Heart right ventricle (tissue), 16 donors: ENCODE measurements at places on chromosomes 16 and 17.
A peak's percentile ranks its signal among the peaks of the same experiment; 100 is the strongest.

GRCh38 chr17:79705674-79706073 lies 25.1 kb upstream of the ENPP7 start:
- no peak for DNase-seq

GRCh38 chr17:58043221-58044181 lies 36.5 kb upstream of the SRSF1 start:
- DNase-seq: no peak

DNA sequence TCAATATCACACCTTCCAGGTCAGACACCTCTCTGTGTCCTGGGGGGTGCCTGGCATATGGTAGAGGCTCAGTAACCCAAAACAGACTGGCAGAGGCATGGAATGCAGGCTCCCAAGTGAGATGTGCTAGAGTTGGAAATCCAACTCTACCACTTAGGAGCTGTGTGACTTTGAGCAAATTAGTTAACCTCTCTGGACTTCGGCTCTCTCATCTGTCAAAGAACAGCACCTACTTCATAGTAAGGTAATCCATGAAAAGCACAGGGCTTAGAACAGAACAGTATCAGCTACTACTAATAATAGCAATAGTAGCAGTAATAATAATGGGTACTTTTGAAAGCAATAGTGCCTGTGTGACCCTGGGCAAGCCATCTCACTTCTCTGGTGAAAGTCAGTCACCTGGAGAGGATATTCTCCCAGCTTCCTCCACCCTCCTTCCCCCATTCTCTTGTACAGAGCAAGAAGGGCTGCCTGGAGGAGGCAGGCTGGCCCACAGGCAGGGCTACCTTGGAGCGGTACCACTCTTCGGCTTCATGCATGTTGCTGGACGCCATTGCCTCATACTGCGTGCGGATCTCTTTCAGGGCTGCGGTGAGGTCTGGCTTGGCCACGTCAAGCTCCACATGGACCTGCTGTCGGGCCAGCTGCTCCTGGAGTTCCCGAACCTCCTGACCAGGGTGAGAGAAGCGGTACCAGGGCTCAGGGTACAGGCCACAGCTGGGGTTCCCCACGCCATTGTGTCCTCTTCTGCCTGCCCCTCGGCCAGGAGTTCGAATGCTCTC lies 2.3 kb downstream of the GFAP start:
- DNase-seq: no peak

DNA sequence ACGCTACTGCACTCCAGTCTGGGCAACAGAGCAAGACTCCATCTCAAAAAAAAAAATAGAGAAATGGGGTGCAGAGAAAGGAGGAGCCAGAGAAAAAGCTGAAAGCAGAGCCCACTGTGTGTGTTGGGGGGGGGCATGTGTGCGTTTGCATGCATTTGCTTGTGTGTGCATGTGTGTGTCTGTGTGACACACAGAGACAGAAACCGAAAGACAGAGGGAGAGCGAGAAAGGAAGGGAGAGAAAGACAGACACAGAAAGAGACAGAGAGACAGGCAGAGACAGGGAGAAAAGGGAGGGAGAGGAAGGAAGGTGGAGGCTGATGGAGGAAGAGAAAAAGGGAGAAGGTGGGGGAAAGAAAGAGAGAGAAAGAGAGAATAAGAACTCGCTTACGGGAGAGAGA lies 9.8 kb upstream of the CIITA start:
- no peak for DNase-seq

DNA sequence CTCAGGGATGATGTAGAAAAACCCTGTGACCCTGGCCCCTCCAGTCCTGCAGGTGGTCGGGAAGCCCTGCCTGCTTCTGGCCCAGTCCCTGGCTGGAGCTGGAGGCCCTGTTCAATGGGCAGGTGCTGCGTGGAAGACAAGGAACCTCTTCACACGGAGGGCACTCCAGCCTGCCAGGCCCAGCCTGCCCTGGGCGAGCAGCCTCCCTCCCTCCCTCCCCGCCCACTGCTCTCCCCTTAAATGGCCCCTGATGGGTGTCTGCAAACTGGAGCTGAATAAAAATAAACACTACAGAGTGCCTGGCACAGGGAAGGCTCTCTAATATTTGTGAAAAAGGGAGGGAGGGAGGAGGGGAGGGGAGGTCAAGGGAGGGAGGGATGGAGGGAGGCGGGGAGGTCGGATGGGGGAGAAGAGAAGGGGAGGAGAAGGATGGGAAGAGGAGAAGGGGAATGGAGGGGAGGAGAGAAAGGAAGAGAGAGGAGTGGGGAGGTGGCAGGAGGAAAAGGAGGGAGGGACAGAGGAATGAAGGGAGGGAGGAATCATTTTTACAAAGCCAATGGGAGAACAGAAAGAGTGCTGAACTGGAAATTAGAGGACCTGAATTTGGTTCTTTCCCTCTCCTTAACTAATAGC lies 222.8 kb upstream of the TNRC6C start:
- DNase-seq: peak; percentile 71

GRCh38 chr16:10428433-10429168 lies 42.7 kb downstream of the ATF7IP2 start:
- no peak for DNase-seq

- DNase-seq: peak; percentile 18
Observed at GRCh38 chr17:76353004-76353598, 615 bp downstream of the PRPSAP1 start.

DNA sequence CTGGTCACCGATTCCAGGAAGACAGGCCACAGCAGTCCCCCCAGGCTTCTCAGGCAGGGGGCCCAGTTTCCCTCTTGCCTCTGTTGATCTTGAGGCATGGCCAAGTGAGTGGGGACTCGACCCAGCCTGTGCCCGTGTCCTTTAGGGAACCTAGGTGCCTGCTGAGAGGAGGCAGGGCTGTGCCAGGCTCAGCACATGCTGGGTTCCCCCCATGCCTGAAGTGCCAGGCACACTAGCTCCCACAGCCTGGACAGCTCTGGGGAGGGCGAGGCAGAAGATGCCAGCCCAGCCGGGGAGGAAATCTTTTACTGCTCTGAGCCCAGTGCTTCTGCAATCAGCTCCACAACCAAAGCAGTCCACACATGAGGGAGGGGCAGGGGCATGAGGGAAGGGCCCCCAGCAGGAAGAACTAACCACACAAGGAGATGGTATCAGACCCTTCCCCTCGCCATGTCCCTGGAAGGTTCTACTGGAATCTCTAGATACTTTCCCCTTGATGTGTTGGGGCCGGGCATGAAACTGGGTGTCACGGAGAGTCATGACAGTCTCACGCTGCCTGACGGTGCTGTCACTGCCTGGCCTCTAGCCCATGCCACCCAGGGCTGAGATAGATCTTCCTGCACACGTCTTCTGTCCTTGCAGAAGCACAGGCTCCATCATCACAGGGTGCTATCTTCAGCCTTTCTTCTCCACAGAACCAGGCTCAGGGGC lies 25.5 kb downstream of the MYO18A start:
- no peak for DNase-seq

DNA sequence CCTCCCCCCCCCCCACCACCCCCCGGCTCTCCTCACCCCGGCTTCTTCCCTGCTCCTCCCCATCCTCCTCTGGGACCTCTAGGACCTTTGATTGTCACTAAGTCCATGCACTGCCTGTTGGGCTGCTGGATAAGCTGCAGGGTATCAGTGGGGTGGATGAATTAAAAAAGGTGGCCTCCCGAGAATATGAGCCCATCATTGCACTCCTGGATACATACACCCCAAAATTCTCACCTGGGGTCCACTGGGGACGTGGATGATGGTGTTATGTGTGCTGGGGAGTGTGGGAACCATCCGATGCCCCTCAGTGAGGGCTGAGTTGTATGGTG lies 88.8 kb downstream of the IRF8 start:
- DNase-seq: no peak

GRCh38 chr17:17728550-17729251 lies 47.4 kb downstream of the RAI1 start:
- no peak for DNase-seq

DNA sequence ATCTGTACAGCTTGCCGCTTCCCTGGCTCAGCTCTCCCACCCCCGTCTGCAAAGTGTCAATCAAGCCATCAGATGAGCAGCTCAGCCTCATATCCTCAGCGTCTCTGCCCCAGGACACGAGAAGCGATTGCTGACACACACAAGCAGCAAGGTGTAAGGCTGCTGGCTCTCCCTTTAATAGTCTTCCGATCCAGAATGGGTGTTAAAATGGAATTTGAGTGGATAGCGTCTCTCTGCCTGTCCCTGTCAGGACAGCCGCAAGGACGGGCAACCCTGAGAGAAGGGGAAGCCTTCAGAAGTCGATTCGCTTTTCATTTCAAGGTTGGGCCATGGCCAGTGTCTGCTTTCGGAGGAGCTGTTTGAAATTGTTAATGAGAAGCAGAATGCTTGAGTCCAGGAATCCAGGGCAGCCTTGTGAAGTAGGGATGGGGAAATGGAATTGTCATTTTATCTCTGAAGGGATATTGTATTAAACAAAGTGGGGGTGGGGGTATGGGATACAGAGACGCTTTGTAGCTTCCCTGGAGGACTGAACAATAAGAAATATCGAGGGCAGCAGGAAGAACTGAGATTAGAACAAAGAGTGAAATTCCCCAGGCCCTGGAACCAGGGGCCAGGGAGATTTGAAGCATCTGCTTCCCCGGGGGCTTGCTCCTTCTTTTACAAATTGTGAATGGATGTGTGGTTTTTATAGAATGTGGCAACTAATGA lies 4.7 kb upstream of the PIPOX start:
- no peak for DNase-seq

GRCh38 chr17:31691251-31691905 lies 167.7 kb downstream of the COPRS start:
- no peak for DNase-seq

DNA sequence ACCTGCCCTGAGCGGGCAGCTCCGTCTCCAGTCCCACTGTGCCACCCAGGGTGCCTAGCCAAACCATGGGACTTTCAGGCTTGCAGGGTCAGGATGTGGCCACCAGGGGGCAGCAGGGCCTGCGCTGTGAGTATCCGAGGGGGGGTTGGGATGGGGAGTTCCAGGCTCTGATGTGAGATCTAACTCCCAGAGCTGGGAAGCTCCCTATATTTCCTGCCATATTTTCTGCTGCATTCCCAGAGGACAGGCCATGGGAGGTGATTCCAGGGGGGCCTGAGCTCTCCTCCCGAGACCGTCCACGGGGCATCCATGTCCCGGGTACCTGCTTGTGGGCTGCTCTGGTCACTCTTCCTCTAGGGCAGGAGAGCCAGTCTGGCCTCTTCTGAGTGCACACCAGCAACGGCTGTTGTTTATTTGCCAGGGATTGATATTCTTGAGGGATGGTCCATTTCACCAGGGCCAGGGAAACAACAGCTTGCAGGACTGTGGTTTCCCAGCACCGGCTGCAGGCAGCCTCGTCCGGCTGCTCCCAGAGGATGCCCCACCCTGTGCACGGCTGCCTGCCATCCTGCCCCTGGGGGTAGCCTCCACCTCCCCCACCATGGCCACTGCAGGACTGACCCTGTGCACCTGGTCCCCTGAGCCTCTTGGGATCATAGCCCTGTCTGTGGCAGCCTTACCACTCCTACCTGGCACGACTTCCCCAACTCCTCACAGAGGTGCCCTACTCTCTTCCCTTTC lies 1.2 kb downstream of the GPR142 start:
- DNase-seq: peak; percentile 75

GRCh38 chr16:88700636-88701482 lies 5.3 kb downstream of the RNF166 start:
- DNase-seq: peak; percentile 95

- no peak for DNase-seq
Observed at GRCh38 chr16:74862743-74863244, 88.2 kb upstream of the FA2H start.
